ENCODE measurements at places on chromosomes 6 and 20.

DNA sequence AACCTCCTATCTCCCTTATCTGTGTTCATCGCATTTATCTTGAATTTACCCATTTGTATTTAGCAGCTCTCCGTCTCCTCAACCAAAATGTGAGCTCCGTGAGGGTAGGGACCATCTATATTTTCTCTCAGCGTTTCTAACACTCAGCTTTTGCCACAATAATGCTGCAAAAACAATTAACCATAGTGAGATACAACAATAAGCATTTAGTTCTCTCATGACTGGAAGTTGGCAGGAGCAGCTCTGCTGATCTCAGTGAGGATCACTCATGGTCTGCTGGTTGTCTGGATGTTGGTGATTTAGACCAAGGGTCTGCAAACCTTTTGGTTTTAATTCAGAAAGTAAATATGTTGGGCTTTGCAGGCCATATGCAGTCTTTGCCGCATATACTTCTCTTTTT, 394.8 kb upstream of the RNF217 start:
- DNase-seq = no peak

DNA sequence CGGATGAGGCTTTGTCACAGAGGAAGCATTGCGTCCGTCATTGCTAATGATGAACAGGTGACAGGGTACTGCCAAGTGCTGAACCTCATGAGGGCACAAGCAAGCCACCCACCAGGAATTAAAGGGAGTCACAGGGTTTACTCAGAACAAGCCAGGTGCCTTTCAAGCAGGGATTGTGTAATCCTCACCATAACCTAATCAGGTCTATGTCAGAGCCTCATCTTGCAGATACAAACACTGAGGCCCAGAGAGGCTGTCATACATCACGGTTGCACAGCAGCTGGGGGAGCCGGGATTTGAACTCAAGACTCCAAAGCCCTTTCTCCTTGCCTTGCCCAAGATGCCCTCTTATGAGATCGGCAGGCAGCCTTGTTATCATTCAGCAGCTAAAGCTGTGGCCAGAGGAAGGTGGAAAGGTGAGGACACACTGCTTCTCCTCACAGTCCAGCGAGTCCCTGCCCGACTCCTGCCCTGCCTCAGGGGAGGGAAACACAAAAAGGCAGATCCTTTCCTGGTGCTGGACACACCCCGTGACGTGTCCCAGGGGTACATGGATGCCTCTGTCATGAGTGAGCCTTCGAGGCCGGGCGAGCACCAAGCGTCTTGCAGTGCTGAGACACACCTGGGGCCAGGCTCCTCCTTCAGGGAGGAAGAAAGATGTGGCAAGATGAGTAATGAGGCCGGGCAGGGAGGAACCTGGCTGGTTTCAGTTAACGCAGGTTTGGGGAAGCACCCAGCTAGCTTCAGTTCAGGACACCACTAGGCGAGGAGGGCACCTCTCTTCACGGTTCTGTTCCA, 214.9 kb downstream of the LY86 start:
- peak; percentile 97 for DNase-seq

GRCh38 chr6:152049502-152049901, 242.0 kb downstream of the ESR1 start:
- no peak for DNase-seq

DNA sequence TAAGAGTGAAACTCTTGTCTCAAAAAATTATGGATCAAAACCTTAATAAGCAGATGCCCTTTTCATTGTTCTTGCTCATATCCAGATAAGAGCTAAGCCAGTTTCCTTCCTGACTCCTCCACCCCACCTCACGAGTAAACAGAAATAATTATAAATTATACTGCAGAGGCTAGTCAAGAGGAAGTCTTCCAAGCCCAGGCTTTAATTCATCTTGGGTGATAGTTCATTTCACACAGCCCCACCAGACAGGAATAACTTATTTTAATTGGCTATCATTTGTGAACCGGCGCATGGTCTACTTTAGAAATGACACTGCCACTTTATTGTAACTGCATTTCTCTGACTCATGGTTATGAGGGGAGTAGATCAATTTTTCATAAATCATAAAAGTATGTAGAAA, 102.0 kb downstream of the BTBD3 start:
- DNase-seq = no peak

GRCh38 chr20:11221046-11221445, 547.2 kb upstream of the JAG1 start:
- no peak for DNase-seq

DNA sequence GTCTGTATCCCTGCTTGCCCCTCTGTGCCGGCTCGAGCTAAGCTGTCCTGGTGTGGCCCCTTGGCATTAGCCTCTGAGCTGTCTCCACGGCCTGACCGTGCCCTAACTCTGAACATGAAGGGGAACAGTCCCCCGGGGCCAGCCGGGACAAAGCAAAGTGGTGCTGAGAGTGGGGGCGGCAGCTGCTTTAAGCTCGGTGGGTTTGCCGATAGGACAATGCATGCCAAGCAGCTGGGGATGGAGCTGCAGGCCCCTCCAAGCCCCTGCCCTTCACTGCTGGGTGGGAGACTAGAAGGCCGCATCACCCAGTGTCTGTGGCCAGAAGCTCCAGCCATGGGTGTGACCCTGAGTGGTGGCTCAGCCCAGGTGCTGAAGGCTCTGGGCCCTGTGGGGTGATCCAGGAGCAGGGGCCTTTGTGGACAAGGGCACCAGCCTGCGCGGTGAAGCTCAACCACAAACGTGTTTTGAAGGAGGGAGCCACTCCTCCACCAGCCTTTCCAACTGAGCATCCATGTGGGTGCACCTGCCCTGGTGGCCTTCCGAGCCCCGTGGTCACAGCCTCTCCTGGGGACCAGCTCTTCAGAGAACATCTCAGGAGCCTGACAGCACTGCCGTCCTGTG, 242.5 kb downstream of the ERMARD start:
- DNase-seq = no peak

- DNase-seq = no peak
Measured at GRCh38 chr6:132357120-132357519, 44.2 kb downstream of the MOXD1 start.

DNA sequence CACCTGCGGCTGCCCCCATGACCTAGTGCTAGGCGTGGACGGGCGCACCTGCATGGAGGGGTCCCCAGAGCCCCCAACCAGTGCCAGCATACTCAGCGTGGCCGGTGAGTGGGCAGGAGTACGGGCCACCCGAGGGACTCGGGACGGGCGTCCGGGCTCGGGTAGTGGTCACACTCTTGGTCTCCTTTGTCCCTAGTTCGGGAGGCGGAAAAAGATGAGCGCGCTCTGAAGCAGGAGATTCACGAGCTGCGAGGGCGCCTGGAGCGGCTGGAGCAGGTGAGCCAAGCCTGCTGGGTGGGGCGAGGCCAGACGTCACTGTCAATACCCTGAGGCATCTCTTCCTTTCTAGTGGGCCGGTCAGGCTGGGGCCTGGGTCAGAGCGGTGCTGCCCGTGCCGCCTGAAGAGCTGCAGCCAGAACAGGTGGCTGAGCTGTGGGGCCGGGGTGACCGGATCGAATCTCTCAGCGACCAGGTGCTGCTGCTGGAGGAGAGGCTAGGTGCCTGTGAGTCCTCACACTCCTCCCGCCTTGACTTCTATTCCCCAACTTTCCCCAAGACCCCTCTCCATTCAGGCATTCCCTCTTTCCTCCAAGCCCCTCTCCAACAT, 2.9 kb downstream of the EGFL8 start:
- no peak for DNase-seq

GRCh38 chr6:10266061-10266460, 148.8 kb downstream of the TFAP2A start:
- no peak for DNase-seq

DNA sequence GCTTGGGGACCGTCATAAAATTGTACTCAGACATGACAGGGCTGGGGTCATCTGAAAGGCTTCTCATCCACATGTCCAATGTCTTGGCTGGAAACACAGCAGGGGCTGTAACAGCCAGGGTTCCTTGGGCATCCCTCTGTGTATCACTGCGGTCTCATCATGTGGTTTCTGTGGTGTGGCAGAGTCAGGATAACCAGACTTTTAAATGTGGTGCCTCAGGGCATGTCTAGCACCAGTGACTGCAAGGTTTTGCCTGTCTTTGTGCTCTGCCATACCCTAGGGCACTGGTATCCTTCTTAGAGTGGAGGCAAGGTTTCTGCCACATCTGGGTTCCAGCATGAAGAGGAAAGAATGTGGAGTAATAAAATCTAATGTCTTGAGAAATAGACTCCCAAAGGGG, 124.2 kb downstream of the PLEKHG1 start:
- peak; percentile 45 for DNase-seq

GRCh38 chr6:119493980-119494379, 144.4 kb upstream of the MAN1A1 start:
- peak; percentile 31 for DNase-seq

GRCh38 chr20:47648943-47649342, 136.3 kb downstream of the SULF2 start:
- DNase-seq = no peak

DNA sequence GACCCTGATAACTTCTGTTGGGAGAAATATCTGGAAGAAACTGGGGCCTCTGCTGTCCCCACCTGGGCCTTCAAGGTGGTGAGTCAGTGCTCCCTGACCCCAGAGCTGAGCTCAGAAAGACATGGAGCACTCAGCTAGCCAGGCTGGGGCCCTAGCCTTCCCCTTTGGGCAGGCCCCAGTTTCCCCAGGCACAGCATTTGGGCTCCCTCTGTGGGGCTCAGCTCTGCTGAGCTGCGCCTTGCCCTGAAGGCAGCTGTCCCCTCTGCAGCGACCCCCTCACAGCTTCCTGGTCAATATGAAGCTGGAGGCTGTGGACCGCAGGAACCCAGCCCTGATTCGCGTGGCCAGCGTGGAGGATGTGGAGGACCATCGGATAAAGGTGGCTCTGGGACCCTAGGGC, 24.8 kb upstream of the SGK2 start:
- DNase-seq = no peak

DNA sequence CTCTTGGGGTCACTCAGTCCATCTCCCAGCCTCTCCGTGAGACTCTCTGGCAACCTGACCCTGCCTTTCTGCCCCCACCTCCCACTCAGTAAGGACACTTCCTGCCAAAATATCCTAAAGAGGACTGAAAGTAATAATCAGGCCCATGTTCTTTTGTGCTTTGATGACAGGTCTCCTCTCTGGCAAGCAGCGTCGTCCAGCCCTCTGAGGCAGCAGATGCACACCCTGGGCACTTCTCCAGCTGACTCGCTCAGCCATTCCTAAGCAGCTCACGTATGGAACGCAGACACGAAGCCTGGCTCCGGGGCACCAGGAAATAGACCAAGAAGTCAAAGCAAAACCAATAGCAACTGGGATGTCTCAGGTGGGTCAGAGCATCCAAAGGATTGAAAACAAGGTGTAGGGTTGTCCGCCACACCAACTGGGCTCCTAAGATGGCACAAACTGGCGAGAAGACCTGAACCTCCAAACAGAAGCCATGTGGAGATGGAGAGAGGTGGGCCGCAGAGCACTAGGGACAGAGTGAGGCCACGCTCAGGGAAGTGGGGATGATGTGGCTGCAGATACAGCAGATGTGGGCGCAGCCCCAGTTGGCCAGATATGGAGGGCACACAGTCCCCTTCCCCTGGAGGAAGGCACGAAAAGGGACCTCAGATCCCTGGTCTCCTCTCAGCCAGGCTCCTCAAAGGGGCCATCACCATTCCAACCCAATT, 99.3 kb downstream of the PRND start:
- DNase-seq = peak; percentile 86

GRCh38 chr6:41777551-41778285, 2.0 kb downstream of the FRS3 start:
- no peak for DNase-seq

- DNase-seq = peak; percentile 94
Measured at GRCh38 chr20:4225745-4226144, 210.4 kb upstream of the RNF24 start.

- DNase-seq = no peak
Measured at GRCh38 chr6:66128243-66128642, 421.2 kb upstream of the EYS start.

- DNase-seq = peak; percentile 14
Measured at GRCh38 chr6:5457041-5457440, 195.7 kb downstream of the FARS2 start.

DNA sequence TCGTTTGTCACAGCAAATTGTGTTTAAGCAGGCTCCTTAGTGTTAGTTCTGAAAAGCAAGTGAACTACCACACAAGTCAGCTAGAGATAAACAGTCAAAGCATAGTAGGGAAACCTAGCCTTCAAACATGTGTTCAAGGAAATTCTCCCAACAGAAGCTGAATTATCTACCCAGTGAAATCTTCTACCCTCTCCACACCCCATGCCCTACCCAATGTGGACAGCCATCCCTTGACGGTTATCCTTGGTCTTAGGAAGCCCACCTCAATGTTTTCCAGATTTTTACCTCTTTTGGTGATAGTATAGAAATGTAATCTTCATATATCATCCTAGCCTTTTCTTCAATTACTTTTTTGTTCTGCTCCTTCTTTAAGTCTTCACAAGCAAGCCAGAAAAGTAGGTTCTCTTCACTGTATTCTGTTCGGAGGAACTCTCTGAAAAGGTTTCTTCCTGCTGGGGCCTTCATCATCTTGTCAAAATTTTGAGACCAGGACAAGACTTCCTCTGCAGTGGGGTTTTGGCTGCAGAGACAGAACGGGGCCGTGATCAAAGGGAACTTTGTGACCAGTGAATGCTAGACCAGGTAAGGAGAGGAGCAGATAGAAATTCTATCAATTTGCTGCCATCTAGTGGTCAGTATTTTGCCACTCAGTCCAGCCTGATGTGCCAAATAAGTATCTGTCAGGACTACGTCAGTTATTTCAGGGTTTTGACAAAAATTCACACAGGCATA, 21.6 kb upstream of the MTRF1L start:
- DNase-seq = peak; percentile 66

DNA sequence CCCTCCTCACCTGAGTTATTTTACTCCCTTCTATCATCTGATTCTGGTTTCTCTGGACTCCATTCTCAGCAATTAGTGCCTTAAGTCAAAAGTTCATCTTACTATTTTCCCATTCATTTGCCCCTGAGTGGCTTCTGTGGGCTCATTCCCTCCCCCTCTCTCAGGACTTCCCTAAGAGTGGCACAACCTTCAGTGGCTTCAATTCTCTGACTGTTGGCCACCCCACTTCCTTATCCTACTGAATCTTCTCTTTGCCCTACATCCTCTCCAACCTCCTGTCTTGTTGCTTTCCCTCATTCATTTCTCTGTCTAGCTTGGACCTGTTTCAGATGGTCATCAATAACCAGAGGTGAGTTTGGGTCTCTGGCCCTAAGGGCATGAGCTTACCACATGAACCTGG, 61.1 kb upstream of the GLP1R start:
- DNase-seq = no peak

DNA sequence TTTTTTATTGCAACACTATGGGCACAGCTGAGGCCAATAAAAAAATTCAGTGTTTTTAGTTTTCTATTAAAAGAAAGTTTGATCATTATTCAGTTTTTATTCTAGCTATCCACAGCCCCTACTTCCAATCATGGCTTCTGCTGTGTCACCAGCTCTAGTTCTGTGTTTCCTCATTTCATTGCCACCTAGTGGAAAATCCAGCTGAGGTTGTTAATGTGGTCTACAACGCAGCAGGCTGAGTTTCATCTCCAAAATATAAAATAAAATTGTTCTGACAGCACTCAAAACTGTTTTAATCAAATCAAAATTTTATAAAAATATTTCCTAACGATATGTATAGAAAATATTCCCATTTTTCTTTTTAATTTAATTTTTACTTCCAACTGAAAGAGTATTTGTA, 13.6 kb downstream of the COL9A1 start:
- no peak for DNase-seq

- no peak for DNase-seq
Measured at GRCh38 chr6:45979311-45979710, 36.3 kb downstream of the CLIC5 start.

GRCh38 chr20:17430125-17430950, 100.8 kb downstream of the BFSP1 start:
- DNase-seq = no peak

- DNase-seq = peak; percentile 53
Measured at GRCh38 chr6:158803733-158804143, 15.4 kb downstream of the EZR start.

GRCh38 chr6:36642913-36643817, 35.3 kb upstream of the CDKN1A start:
- DNase-seq = peak; percentile 88
